Gastrocnemius medialis (tissue), 4 donors: ENCODE measurements at places on chromosomes 5 and 9. TPM values are rescaled to one million over a fixed set of nuclear protein-coding genes. Genes with fewer than 3 reads are reported as not detected.

PCDHGB6 gene
- total RNA-seq, result 3.2 TPM

INPP5E gene
- 6.0 TPM for total RNA-seq

DNA sequence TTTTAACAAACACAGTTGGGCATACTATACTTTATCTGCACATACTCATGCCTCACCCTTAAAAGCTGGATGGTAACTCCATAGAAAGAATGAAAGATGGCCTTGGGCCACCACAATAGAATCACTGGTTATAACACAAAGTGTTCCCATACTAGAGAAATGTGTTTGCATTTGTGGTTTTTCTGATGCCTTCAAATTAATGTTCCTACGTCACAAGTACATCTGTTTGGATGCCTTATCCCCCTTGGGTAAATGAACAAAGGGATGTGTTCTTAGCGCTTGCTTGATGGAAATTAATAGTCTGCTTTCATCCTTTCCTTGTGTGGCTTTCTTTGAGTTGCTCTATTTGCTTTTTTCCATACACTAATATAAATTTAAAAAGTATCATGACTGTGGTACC is 291.1 kb upstream of the PDE4D start:
- no peak overlapping the region for H3K27ac ChIP-seq
- no peaks in the 10 kb centered on the region for H3K36me3 ChIP-seq
- H3K4me3 ChIP-seq, result no peak overlapping the region
- no peaks in the 10 kb centered on the region for H3K4me1 ChIP-seq

DNA sequence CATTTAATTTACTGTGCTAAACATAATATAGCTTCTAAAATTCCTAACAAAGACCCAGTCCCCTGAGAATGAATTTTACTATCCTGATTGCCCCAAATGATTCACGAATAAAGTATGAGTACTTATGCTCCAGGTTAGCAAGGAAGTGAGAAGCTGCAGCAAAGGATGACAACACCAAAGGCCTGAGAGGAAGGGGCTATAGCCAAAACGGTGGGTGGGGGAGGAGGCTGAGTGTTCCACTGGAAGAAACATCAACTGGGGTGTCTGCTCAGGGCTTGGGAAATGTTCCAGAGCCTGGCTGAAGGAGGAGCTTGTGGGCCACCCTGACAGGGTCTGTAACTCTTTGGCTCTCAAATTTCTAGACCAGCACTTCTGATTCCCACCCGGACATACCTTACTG is 157.3 kb downstream of the ADAMTS12 start:
- no peaks in the 10 kb centered on the region for H3K27me3 ChIP-seq
- DNase-seq, result no peak
- H3K27ac ChIP-seq, result no peak overlapping the region
- H3K4me3 ChIP-seq, result no peak overlapping the region
- H3K36me3 ChIP-seq, result no peaks in the 10 kb centered on the region

- no peak overlapping the region for H3K27ac ChIP-seq
- H3K4me1 ChIP-seq, result no peaks in the 10 kb centered on the region
- no peaks in the 10 kb centered on the region for H3K36me3 ChIP-seq
- no peak overlapping the region for H3K4me3 ChIP-seq
- H3K27me3 ChIP-seq, result no peaks in the 10 kb centered on the region
- no peak for DNase-seq
Observed at GRCh38 chr9:129206401-129206800, 28.3 kb upstream of the IER5L start.

GRCh38 chr5:160260006-160260775 is 30.9 kb downstream of the FABP6 start:
- H3K27me3 ChIP-seq, result no peaks in the 10 kb centered on the region
- no peak overlapping the region for H3K27ac ChIP-seq
- no peaks in the 10 kb centered on the region for H3K4me1 ChIP-seq

DNA sequence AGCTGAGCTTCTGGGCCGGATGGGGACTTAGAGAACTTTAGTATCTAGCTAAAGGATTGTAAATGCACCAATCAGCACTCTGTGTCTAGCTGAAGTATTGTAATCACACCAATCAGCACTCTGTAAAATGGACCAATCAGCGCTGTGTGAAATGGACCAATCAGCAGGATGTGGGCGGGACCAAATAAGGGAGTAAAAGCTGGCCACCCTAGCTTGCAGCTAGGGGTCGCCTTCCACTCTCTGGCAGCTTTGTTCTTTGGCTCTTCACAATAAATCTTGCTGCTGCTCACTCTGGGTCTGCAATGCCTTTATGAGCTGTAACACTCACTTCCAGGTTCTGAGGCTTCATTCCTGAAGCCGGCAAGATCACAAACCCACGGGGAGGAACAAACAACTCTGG is 354.0 kb downstream of the PRR16 start:
- no peaks in the 10 kb centered on the region for H3K27me3 ChIP-seq
- H3K27ac ChIP-seq, result no peak overlapping the region
- no peak overlapping the region for H3K4me3 ChIP-seq
- no peak for DNase-seq
- no peaks in the 10 kb centered on the region for H3K4me1 ChIP-seq

DNA sequence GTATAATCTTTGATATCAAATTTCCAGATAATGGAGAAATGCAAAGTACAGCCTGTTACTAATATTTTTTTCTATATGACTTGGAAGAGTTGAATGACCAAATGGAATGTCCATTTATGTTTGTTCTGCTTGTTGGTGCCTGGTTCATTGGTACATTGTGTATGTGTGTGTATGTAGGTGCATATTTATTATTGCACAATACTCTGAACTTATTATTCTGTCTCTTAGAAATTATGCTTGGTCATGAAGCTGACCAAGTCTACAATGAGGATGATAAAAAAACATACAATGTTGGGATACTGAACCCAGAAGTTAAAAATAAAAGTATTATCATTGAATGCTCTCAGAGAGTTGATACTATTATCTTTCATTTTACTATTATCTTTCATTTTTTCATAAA is 706.3 kb downstream of the KCTD16 start:
- H3K27ac ChIP-seq, result no peak overlapping the region
- no peaks in the 10 kb centered on the region for H3K4me1 ChIP-seq
- no peak for DNase-seq
- H3K27me3 ChIP-seq, result no peaks in the 10 kb centered on the region
- H3K4me3 ChIP-seq, result no peak overlapping the region

DNA sequence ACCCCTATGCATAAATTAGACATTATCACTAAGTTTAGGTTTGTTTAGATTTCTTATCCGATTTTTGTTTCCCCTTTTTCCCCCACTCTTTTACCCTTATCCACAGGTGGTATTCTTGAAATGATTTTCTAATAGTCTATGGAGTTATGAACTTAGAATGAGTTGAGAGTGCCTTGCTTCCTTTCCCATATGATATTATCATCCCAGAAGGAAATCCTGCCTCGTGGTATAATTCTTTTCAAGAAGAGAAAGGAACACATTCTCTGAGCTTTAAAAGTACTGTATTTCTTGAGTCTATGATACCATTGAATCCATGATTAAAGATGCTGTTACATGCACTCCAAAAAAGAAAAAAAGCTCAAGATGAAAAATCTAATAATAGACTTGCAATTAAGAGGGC is 76.9 kb upstream of the ADAMTSL1 start:
- H3K36me3 ChIP-seq, result no peaks in the 10 kb centered on the region
- H3K27me3 ChIP-seq, result no peaks in the 10 kb centered on the region
- DNase-seq, result no peak
- no peak overlapping the region for H3K4me3 ChIP-seq
- H3K4me1 ChIP-seq, result peaks cover 6% of the 10 kb centered on the region
- H3K27ac ChIP-seq, result no peak overlapping the region

GRCh38 chr9:113398796-113399195 is 2.3 kb downstream of the ALAD start:
- no peak overlapping the region for H3K27ac ChIP-seq
- H3K4me3 ChIP-seq, result no peak overlapping the region
- H3K4me1 ChIP-seq, result peaks cover 26% of the 10 kb centered on the region
- H3K27me3 ChIP-seq, result no peaks in the 10 kb centered on the region
- no peak for DNase-seq
- no peaks in the 10 kb centered on the region for H3K36me3 ChIP-seq
